ENCODE measurements at places on chromosomes 16 and 17. TPM values are rescaled to one million over a fixed set of nuclear protein-coding genes. Genes with fewer than 3 reads are reported as not detected.

- DNase-seq, result no peak
These were observed 37.9 kb upstream of the SMIM36 start for GRCh38 chr17:55549140-55549539.

ABCA6 gene
- not detected for total RNA-seq

- no peak for DNase-seq
These were observed 3.5 kb downstream of the VMO1 start for GRCh38 chr17:4782652-4783051.

GRCh38 chr17:18191236-18191667 lies 7.6 kb downstream of the ALKBH5 start:
- DNase-seq, result no peak

DNA sequence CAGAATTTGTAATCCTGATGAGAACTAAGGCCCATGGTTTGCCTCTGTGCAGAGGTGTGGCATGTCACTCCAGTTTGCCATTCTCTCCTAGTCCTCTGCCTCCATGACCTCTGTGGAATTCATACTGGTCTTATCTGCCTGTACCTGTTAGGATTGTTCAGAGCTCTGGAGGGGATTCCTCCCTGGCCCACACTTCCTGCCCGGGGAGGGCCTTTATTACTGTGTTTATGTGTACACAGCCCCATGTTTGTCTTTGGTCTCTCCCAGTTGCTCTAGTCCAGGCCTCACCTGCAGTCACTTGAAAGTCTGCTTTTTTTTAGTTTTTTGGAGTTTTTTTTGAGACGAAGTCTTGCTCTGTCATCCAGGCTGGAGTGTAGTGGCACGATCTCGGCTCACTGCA lies 36.4 kb downstream of the RHBDL3 start:
- no peak for DNase-seq

SRP68 gene
- 94.1 TPM for total RNA-seq

ATAD5 gene
- 2.5 TPM for total RNA-seq

DNA sequence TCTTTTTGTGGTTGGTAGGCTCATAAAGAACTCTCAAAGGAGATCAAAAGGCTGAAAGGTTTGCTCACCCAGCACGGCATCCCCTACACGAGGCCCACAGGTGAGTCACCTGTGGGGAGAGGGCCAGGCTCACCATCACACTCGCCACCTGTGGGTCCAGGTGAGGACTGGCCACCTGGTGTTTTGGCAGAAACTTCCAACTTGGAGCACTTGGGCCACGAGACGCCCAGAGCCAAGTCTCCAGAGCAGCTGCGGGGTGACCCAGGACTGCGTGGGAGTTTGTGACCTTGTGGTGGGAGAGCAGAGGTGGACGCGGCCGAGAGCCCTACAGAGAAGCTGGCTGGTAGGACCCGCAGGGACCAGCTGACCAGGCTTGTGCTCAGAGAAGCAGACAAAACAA lies 11.1 kb downstream of the GNPTG start:
- DNase-seq, result no peak

DNA sequence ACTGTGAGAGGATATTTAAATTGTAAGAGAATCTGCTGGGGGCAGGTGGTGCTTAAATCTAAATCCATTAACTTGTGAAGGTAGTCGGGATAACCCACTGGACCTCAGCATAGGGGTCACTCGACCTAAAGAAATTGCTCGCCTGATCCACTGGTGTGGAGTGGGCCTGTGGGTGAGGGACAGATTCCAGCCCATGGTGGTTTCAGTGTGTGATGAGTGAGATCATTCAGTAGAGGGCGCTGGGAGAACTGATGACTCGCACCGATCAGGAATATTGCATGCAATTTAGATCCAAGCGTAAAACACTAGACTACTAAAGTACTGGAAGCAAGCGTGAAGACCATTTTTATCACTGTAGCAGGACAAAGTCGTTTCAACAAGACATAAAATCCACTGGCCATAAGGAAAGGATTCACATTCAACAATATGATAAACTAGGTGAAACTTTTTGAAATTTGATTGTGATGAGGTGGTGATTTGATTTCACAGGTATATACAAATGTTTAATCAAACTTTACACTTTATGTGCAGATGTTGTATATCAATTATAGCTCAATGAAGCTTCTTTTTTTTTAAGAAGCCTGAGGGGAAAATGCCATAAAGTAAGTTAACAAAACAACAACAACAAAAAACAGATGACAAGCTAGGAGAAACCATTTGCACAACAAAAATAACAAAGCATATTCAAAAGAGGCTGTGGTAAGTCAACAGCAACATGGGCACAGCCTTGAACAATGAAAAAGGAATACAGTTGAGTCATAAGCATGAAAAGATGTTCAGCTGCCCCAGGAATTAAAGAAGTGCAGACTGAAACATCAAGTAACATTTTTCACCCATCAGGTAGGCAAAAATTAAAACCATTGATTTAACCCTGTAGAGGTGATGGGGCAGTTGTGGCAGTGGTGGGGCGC lies 7.5 kb upstream of the TMEM170A start:
- peak; percentile 60 for DNase-seq

DNA sequence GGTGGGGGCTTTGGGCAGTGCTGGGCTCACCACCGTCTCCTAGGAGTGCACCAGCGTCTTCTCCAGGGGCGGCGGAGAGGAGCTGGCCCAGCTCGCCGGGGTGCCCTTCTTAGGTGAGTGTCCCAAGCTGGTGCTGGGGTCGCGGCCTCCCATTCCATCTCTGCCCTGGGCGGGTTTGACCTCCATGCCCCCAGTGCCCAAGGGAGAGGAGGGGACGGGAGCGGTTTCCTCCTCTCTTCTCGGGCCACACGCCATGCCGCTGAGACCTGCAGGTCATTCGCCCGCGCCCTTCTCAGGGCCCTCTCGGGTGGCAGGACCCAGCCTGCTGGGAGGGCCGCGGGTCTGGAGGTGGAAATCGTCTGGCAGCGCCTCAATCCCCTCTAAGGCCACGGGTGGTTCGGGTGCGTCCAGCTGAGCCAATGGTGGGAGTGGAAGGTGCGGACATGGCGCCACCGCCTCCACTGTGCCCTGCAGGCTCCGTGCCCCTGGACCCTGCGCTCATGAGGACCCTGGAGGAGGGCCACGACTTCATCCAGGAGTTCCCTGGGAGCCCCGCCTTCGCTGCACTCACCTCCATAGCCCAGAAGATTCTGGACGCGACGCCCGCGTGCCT lies 5.3 kb downstream of the IGFALS start:
- no peak for DNase-seq

- DNase-seq, result peak; percentile 41
These were observed 15.3 kb upstream of the GNA13 start for GRCh38 chr17:65071861-65072260.

DNA sequence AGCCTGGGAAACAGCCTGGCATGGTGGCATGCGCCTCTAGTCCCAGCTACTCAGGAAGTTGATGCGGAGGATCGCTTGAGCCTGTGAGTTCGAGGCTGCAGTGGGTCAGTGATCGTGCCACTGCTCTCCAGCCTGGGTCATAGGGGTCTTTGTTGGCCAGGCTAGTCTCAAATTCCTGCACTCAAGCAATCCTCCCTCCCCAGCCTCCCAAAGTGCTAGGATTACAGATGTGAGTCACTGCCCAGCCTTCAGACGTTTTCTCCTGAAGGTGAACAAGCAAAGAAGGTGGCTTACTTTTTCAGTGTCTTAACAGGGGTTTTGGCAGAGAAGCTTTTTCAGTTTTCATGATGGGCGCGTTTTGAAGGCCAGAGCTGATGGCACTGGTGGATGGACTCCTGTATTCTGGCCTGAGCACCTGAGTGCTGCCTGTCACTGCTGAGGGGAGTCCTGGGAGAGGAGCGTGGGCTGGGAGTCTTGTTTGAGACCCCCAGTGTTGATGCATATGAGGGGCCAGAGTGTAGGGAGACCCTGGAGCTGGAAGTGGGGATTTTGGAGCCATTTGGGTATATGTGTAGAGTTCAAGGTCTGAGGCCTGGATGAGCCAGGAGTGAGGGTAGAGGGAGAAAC lies 41.4 kb downstream of the FOXK2 start:
- no peak for DNase-seq

- DNase-seq, result peak; percentile 34
These were observed 91.5 kb upstream of the TMEM97 start for GRCh38 chr17:28227316-28228108.

- DNase-seq, result peak; percentile 98
These were observed 22.2 kb downstream of the KRT23 start for GRCh38 chr17:40915199-40915661.

- no peak for DNase-seq
These were observed 108.5 kb downstream of the COPRS start for GRCh38 chr17:31750578-31750977.
